ENCODE measurements at places on chromosomes 12 and 14. TPM values are rescaled to one million over a fixed set of nuclear protein-coding genes. Genes with fewer than 3 reads are reported as not detected.

Gene RFX4
- not detected for total RNA-seq

Gene SCN8A
- 0.24 TPM for total RNA-seq

- no peak for DNase-seq
Measured at GRCh38 chr14:100033347-100034075, 31.7 kb upstream of the EVL start.

Gene FAM161B
- 3.7 TPM for total RNA-seq

DNA sequence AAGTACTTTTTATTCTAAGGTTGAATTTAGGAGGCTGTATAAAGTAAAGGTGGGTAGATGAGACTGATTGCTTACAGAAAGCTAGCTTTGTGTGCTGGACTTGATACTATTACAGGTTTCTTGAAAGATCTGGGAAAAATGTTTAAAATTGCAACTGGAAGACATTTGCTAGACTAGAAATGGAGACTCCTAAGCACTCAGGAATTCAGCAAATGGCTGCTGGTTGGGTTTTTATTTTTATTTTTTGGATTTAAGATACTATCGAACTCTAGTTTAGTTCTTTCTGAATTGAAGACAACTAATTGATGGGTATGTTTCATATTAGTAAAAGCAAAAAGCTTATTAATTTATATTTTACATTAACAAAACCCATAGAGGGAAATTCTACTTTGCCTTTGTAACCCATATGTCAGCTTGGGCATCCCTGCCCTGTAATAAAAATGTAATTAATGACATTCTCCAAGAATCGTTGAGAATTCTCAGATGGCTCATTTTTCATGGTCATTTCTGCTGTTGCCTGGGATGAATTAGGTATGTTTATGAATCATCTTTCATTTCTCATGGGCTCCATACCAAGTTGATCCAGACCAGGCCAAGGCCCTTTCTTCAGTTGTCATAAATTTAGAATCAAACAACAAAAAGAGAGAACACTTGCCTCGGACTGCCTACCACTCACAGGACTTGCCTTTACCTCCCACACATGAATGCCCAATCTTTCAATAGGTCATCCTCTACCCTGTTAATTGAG is 102.1 kb downstream of the ERGIC2 start:
- no peak for DNase-seq

Gene TMEM132C
- 2.6 TPM for total RNA-seq

Gene CFAP73
- total RNA-seq = not detected

- DNase-seq = no peak
Measured at GRCh38 chr12:54341378-54342300, 16.7 kb downstream of the COPZ1 start.

Gene CD27
- total RNA-seq = not detected

- no peak for DNase-seq
Measured at GRCh38 chr12:131260954-131261353, 307.2 kb downstream of the ADGRD1 start.

Gene P2RX2
- total RNA-seq = not detected

GRCh38 chr12:108955225-108955835 is 65.5 kb downstream of the SVOP start:
- no peak for DNase-seq

DNA sequence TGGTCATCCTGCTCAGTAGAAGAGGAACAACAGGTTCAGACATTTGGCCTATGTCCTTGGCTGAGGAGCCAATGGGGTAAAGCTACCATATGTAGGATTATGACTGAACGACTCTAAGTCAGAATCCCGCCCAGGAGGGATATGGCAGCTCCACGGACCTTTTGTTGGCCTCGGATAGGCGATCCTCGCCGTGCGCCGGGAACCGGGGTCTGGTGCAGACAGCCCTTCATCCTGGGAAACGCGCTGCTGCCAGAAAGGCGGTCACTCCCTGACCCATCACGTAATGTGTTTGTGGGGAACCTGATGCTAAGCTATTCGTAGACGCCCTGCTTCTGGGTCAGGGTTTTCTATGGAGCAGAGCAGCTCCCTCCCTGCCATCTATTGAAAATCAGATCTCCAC is 178.9 kb upstream of the ALG10B start:
- no peak for DNase-seq

- peak; percentile 39 for DNase-seq
Measured at GRCh38 chr14:104680056-104680805, 9.2 kb upstream of the INF2 start.

- peak; percentile 81 for DNase-seq
Measured at GRCh38 chr12:52197371-52198231, 5.8 kb upstream of the KRT80 start.

DNA sequence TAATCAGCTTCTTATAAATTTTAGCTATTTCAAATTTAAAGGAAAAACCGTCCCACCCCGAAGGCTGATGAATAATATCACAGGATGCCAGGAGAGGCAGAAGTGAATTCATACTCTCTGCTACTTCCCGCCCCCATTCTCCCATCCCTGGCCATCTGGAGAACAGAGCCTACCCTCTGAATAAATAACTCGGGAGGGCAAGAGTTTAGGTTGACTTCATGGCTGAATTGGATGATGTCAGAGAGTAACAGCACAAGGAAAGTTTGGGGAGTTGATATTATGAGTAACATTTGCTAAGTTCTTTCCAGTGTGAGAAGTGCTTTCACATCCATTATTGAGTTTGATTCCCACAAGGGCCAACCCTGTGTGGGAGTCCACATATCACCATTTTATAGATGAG is 241.6 kb downstream of the EGLN3 start:
- no peak for DNase-seq

DNA sequence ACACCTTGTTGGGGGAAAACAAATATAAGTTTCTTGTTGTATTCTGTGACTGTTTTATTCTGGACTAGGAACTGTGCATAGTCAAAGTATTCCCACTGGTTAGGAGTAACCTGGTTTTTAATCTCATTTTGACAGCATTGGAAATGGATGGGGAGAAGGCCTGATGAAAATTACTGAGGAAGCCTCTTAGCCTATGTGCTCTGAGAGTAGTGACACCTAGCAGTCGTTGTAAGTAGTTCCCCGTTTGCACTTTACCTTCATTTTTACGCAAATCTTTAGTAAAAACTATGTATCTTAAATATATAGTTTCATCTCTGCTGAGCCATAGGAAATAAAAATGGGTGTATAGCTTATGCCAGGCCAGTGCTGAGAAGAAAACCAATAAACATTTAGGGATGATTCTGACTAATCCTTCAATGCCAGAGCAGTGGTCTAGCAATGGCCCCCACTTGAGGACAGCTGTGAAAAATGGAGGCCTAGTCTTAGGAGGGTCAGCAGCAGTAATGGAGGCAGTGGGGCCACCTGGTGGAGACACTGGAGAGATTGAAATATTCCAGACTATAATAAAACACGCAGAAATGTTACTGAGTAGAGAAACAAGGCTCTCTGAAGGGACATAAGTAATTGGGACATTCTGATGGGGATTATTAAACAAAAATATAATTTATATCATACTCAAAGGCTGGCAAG is 133.2 kb upstream of the NOVA1 start:
- no peak for DNase-seq

Gene C12orf54
- total RNA-seq = not detected

Gene RNFT2
- total RNA-seq = 1.0 TPM

DNA sequence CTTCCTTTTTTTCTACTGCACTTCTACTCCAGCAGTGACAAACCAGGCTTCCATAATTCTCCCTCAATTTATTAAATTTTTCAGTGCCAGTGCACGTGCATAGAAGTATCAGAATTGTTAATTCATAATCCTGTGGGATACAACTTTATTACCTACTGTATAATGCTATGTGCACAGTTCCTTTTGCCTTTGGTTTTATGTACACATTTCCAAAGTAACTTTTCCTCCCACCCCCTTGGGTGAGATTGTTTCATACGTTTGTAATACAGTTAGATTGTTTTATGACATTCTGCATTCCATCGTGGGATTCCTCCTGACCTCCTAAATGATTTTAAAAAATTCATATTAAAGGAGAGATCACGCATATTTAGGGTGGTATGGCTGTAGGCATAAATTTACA is 128.1 kb downstream of the TTC6 start:
- DNase-seq = no peak

Gene TAS2R8
- not detected for total RNA-seq

- DNase-seq = no peak
Measured at GRCh38 chr12:122048151-122048550, 26.5 kb downstream of the BCL7A start.

Gene TSHR
- not detected for total RNA-seq

DNA sequence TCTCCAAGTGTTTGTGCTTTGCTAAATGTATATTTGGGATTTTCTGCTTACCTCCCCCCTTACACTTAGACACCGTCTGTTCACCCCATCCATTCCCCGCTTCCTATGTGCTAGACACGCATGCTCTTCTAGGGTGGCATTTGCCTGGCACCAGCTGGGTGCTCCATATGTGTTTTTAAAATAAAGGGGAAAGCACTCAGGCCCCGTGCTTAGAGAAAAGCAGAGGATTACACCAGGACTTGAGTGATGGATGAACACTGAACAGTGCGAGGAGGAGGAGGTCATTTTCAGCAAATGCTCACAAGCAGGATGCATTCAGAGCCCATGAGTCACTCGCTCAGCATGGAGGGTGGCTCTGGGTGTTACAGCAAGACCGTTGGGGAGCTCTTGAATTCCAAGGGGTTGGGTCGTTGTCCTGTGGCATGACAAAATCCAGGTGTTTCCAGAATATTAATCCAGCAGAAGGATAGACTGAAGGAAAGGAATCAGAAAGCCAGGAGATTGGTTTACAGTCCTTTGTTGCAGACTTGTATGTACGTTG is 2.9 kb upstream of the BDKRB1 start:
- no peak for DNase-seq

Gene SNAPC1
- total RNA-seq = 11.8 TPM

DNA sequence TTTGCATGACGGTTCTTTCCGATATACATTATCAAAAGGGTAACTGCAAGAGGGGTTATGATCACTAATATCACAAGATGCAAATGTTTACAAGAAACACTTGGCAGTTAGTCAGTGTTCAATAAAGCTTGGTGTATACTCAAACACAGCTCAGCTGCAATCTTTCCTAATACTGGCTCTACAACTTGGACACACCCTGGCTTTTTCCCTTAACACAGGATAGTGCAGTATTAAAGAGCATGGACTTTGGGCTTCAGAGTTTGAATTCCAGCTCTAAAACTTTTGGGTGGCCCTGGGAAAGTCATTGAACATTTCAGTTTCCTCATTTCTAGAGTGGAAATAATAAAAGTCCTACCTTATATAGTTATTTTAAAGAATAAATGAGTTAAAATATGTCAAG is 107.0 kb downstream of the HECTD4 start:
- DNase-seq = no peak

DNA sequence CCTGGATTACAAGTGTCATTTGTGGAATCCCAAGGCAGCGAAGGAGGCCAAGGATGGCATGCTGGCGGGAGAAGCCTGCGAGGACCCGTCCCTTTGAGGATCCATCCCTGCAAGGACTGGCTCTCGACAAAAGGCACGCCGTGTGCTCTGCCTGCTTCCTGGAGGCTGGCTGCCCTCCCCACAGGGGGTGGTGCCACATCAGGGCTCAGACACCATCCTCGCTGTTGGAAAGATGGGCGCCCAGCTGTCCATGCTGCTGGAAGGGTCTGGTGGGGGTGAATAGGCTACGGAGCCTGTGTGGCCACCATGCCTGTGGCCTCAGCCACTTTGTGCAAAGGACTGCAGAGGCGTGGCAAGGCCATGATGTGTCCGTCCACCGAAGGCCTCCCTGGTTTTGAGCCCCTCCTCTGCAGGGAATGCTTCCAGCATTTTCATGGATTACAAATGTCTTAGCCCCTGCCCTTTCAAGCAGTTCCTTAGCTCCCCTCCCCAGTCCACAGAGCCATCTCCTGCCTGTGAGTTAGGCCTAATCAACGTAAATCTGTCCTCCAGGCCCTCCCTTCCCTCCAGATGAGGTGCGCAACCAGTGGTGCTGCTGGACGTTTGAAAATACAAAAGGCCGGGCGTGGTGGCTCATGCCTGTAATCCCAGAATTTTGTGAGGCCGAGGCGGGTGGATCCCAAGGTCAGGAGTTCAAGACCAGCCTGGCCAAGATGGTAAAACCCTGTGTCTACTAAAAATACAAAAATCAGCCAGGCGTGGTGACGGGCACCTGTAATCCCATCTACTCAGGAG is 22.1 kb downstream of the ZBTB42 start:
- DNase-seq = no peak

Gene PMEL
- total RNA-seq = not detected

Gene GAPDH
- total RNA-seq = 4,337 TPM

DNA sequence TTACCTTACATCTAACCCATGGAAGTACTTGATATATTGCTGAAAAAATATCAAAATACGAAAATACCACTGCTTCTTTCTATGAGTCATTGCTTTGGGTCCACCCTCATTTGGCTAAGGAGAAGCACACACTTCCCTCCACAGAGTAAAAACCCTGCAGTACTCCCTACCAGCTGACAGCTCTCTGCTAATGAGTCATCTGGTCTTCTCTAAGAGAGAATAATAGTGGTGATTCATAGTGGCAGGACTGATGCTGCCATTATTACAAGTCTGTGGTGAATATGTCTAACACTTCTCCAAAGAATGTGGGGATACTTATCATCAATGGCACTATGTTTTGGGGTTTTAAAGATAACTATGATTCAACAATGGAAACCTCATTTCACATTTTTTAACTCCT is 90.7 kb downstream of the PPFIA2 start:
- no peak for DNase-seq

GRCh38 chr14:35879654-35880249 is 53.6 kb downstream of the BRMS1L start:
- DNase-seq = no peak

Gene LPAR5
- total RNA-seq = 7.5 TPM

GRCh38 chr12:19234171-19234704 is 104.7 kb downstream of the PLEKHA5 start:
- DNase-seq = no peak

Gene ZC3H10
- total RNA-seq = 7.3 TPM

- DNase-seq = no peak
Measured at GRCh38 chr12:64500394-64500793, 48.5 kb downstream of the TBK1 start.

- no peak for DNase-seq
Measured at GRCh38 chr12:39931231-39931630, 174.7 kb downstream of the SLC2A13 start.

- DNase-seq = no peak
Measured at GRCh38 chr12:67193704-67194103, 75.5 kb upstream of the CAND1 start.

GRCh38 chr14:70096866-70097265 is 91.9 kb downstream of the SLC8A3 start:
- DNase-seq = no peak

- DNase-seq = peak; percentile 11
Measured at GRCh38 chr14:32473464-32473855, 144.4 kb downstream of the AKAP6 start.

- DNase-seq = peak; percentile 42
Measured at GRCh38 chr12:87704374-87704773, 324.8 kb downstream of the C12orf50 start.

All from Right ventricle myocardium inferior (tissue), 1 donor.